Endodermal cell (in vitro differentiated cells): ENCODE measurements at places on chromosomes 11 and 22.

- H3K36me3 ChIP-seq = no peaks in the 10 kb centered on the region
- no peaks in the 10 kb centered on the region for H3K4me1 ChIP-seq
- DNase-seq = peak; percentile 93
- H3K27ac ChIP-seq = no peak overlapping the region
- H3K27me3 ChIP-seq = no peaks in the 10 kb centered on the region
Observed at GRCh38 chr11:68677432-68677831, 6.9 kb upstream of the GAL start.

DNA sequence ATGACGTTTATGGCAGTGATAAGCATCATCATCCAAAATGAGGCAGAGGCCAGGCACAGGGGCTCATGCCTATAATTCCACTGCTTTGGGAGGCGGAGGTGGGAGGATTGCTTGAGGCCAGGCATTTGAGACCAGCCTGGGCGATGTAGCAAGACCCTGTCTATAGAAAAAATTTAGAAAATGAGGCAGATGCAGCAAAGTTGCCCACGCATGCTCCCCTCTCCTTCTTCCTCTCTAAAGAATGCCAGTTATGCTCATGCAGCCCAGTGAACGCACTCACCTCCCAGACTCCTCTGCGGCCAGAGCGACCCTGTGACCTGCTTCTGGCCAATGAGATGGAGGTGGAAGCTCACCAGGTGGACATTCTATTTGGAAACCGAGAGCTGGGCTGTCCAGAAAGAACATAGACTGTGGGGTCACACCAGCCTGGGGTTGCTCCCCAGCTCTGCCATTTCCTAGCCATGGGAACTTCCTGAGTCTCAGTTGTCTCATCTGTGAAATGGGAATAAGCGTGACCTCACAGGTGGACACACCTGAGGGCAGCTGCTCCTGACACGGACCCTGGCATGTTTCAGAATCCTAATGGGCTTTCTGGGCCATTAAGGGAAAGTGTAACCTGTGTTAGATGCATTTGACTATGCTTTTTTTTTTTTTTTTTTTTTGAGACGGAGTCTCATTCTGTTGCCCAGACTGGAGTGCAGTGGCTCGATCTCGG, 44.9 kb downstream of the MCM5 start:
- no peaks in the 10 kb centered on the region for H3K27me3 ChIP-seq
- no peak overlapping the region for H3K27ac ChIP-seq
- H3K36me3 ChIP-seq = no peaks in the 10 kb centered on the region
- no peak overlapping the region for H3K4me3 ChIP-seq
- DNase-seq = no peak
- H3K4me1 ChIP-seq = no peaks in the 10 kb centered on the region

GRCh38 chr11:76392870-76393269, 11.7 kb downstream of the GVQW3 start:
- DNase-seq = no peak
- no peaks in the 10 kb centered on the region for H3K27me3 ChIP-seq
- no peak overlapping the region for H3K27ac ChIP-seq
- no peaks in the 10 kb centered on the region for H3K4me1 ChIP-seq
- H3K36me3 ChIP-seq = no peaks in the 10 kb centered on the region

DNA sequence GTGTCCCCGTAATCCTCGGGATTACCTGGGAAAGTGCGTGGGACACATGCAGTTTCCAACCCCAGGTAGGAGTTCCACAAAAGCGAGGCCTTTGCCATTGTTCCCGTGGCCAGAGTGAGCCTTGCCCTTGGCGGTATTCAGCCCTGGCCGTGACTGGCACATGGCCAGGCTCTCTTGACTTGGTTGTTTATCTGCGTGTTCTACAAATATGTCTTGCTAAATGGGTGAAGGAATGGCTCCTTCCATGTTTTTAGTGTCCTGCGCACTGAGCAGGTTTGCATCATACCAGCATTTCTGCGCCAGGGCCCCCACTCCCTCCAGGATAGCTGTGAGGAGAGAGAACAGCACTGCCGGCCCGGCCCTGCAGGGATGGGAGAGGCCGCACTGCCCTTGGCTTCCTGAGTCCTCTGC, 20.0 kb downstream of the POLR3H start:
- no peaks in the 10 kb centered on the region for H3K27me3 ChIP-seq
- H3K27ac ChIP-seq = no peak overlapping the region
- H3K4me1 ChIP-seq = no peaks in the 10 kb centered on the region

DNA sequence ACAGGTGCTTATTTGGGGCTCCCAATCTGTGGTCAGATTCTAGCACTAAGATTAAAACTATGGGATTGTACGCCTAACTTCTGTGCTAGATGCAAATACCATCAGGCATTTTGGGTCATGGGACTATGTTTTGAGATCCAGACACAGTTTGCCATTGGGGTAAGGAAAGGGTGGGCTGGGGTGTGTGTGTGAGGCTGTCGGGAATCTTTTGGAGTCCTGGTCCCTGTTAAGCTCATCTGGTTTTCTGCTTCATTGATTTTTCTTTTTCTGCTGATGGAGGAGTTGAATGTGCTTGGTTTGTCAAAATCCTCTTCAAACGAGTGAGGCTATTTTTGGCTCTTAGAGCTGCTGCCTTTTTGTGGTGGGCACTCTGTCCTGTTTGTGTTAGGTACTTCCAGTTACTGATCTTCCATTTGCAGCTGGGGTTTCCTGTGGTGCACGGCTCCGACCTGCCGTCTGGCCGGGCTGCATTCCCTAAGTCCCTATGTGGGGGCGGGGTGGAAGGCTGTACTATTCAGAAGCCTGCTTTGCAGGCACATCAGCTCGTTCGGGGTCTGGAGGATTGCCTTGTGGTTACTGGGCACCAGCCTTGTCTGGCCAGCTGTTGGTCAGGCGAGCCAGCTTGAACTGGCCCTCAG, 2.9 kb downstream of the BCR start:
- H3K27ac ChIP-seq = no peak overlapping the region
- peak; percentile 92 for DNase-seq
- no peaks in the 10 kb centered on the region for H3K4me1 ChIP-seq

DNA sequence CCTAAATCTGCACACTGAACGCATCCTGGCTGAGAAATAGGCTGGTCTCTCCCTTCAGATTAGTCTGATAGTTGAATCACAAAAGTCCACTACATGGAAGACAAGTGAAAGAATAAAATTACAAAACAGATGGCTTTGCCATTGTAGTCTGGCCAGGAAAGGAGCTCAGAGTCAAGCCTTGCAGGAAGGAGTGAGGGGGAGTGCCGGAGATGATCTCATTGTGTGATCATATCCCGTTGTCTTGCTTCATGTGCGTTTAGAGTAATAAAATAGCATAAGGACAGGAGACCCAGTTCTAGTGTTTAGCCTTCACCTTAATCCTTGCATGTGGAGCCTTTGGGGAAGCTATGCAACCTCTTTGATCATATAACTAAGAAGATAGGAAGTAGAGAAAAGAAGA, 666.7 kb upstream of the RAG2 start:
- peaks cover 12% of the 10 kb centered on the region for H3K4me1 ChIP-seq
- no peak for DNase-seq
- no peaks in the 10 kb centered on the region for H3K36me3 ChIP-seq
- no peak overlapping the region for H3K4me3 ChIP-seq

- no peak overlapping the region for H3K27ac ChIP-seq
- no peaks in the 10 kb centered on the region for H3K27me3 ChIP-seq
- peaks cover 15% of the 10 kb centered on the region for H3K4me1 ChIP-seq
- no peak for DNase-seq
Observed at GRCh38 chr11:88327462-88328143, 9.9 kb downstream of the CTSC start.

DNA sequence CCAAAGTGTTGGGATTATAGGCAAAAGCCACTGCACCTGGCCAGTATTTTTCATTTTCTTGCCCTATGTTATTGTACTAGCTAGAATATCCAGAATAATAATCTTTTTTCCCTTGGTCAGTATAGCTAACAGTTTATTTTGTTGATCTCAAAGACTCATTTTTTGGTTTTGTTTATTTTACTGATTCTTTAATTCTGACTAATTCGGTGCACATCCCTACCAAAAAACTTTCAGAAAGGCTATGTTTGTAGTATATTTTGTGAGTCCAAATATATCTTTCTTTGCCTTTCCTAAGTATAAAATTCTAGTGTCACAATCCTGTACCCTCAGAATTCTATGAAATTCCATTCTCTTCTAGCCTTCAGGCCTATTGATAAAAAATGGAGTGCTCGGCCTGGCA, 84.3 kb downstream of the PHF21A start:
- H3K36me3 ChIP-seq = no peaks in the 10 kb centered on the region
- H3K27me3 ChIP-seq = no peaks in the 10 kb centered on the region
- no peak for DNase-seq
- no peak overlapping the region for H3K27ac ChIP-seq
- H3K4me3 ChIP-seq = no peak overlapping the region

- H3K27me3 ChIP-seq = no peaks in the 10 kb centered on the region
- H3K4me1 ChIP-seq = no peaks in the 10 kb centered on the region
- no peak overlapping the region for H3K4me3 ChIP-seq
- no peak overlapping the region for H3K27ac ChIP-seq
Observed at GRCh38 chr22:26565889-26566288, 24.0 kb downstream of the TPST2 start.

DNA sequence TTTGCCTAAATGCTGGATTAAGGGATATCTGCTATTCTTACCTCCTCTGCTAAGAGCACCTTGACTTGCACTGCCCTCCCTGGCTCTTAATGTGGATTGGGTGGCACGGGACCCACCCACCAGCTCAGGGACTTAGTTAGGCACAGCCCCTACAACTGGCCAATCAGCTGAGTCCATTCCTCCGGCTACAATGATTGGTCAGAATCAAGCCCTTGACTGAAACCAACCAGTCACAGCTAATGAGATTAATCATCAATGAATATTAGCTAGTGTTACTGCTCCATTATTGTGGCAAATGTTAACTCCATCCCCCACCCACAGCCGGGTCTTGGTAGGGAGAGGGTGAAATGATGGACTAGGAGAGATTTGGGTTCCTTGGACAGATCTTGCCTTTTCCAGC, 328.0 kb downstream of the MN1 start:
- peaks cover 18% of the 10 kb centered on the region for H3K27me3 ChIP-seq
- peak; percentile 57 for DNase-seq
- H3K4me3 ChIP-seq = no peak overlapping the region
- H3K36me3 ChIP-seq = no peaks in the 10 kb centered on the region

DNA sequence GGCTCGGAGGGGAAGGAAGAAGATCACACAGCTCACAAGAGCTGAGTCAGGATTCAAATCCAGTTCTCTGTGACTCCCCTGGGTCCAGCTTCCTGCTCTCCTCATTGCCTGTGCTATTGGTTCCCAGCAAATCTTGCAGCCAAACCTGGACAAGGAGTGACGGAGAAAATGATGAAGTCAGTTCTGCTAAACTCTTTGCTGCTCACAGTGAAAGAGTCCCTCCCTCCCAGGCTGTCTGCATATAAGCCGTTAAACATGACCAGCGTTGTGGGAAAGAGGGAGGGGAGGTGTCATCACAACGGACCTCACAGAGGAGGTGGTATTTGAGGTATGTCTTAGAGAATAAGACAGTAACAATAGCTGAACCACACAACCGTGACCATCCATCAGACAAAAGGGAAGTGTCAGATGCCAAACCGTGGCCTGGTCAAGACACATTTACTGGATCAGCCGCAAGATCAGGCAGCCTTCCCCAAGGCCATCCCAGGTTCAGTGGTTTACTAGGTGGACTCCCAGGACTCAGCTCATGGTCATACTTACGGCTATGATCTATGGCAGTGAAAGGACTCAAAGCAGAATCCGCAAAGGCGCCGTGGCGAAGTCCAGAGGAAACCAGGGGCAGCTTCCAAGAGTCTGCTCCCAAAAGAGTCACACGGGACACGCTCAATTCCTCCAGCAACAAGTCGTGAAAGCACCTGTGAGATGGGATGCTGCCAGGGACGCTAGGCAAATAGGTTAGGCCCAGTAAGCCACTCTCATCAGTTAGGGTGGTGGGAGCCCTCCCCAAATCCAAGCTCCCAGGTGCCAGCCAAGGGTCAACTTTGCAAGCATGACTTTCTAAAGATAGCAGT, 2.8 kb upstream of the CYTH4 start:
- no peak overlapping the region for H3K4me3 ChIP-seq
- H3K27ac ChIP-seq = no peak overlapping the region
- H3K27me3 ChIP-seq = no peaks in the 10 kb centered on the region
- no peaks in the 10 kb centered on the region for H3K36me3 ChIP-seq

- H3K36me3 ChIP-seq = peaks cover 47% of the 10 kb centered on the region
- DNase-seq = peak; percentile 45
Observed at GRCh38 chr11:14454861-14455632, 44.6 kb downstream of the COPB1 start.

DNA sequence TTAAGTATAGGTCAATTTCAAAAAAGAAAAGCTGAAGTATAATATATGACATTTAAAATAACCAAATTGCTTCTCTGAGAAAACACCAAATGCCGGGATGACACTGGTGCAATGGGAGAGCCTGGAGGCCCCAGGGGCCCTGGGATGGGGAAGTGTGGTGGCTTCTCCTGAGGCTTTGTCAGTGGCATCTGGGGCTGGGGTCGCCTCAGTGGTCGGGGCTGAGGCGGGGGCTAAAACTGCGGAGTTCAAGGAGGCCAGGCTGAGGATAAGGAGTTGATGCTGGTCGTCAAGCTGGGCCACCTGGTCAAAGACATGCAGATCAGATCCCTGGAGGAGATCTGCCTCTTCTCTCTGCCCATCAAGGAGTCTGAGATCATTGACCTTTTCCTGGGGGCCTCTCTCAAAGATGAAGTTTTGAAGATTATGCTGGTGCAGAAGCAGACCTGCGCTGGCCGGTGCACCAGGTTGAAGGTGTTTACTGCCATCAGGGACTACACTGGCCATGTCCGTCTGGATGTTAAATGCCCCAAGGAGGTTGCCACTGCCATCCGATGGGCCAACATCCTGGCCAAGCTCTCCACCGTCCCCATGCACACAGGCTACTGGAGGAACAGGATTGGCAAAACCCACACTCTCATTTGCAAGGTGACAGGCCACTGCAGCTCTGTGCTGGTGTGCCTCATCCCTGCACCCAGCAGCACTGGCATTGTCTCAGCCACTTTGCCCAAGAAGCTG, 660.1 kb upstream of the CCDC179 start:
- H3K27ac ChIP-seq = no peak overlapping the region
- DNase-seq = no peak
- H3K4me1 ChIP-seq = no peaks in the 10 kb centered on the region
- H3K27me3 ChIP-seq = no peaks in the 10 kb centered on the region

GRCh38 chr11:120043328-120043945, 94.5 kb downstream of the TRIM29 start:
- no peak overlapping the region for H3K4me3 ChIP-seq
- H3K36me3 ChIP-seq = no peaks in the 10 kb centered on the region
- no peak overlapping the region for H3K27ac ChIP-seq
